ENCODE measurements at places on chromosomes 5 and 9.

- no peak for DNase-seq
Observed at GRCh38 chr9:4464911-4465513, 25.3 kb upstream of the SLC1A1 start.

DNA sequence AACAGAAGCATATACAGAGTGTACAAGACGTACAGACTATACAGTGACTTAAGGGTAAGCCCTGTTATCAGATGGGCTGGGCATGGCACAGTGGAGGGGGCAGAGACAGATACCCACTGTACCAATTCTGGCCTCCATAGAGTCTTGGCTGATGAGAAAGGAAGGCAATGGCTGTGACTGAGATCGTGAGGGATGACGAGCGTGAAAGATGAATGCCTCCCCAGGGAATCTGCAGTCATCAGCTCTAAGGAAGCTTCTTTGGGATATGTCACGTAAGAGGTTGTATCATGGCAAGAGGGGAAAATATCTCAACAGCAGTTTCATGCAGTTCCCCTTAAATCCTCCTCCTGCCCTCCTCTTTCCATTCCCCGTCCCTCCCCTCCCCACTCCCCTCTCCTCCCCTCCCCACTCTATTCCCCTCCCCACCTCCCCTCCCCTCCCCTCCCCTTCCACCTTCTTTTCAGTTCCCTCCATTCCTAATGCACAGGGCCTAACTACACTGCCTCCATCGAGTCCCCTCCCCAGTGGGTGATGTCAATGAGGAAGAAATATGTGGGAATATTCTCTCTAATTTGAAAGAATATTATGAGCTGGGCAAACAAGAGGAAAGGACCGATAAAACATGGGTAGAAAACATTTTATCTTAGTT is 226.4 kb upstream of the DAP start:
- no peak for DNase-seq

- DNase-seq, result no peak
Observed at GRCh38 chr5:51684794-51685355, 301.6 kb downstream of the ISL1 start.

GRCh38 chr5:56307714-56308333 is 74.7 kb upstream of the ANKRD55 start:
- no peak for DNase-seq

DNA sequence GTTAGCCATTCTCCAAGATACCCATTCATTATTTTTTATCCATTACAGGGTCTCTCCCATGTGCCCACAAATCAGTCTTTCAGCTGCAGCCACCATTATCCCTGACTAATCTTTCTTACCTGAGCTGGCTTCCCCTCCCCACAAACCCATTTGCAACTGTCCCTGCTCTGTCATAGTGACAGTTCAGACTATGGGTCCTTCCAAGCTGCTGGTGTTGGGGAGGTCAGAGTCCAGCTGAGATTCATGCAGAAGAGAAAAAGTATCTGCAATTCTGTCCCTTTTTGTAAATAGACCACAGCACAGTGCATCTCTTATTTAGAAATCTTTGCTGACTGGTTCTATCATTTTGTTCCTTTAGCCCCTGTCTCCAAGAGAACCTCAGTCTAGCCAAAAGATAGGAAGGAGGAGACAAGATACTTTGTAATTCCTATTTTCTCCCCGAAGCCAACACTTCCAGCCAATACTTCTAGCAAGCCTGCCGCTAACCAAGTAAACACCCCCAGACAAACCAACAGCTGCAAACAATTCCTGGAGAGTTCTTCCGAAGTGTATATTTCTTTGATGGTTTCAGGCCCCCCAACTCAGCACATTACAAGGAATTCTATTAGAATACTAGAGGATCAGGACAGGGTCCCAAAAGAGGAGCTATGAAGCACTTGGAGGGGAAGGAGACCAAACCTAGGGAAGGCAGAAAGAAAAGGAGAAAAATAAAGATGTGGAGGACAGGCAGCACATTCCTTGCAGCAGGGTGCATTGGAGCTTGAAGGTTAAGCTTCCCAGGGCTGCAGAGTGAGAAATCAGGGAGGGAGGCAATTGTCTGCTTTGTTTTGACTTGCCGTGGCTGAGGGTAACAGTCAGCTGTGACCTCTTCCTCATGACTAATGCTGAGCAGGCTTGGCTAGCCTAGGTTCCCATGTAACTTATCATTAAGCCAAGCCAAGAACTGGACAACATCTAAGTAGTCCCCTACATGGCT is 148.5 kb downstream of the SGCD start:
- DNase-seq, result no peak

GRCh38 chr5:14327624-14328023 is 184.5 kb downstream of the TRIO start:
- no peak for DNase-seq

GRCh38 chr5:126633552-126633951 is 32.8 kb downstream of the PHAX start:
- DNase-seq, result no peak

Measured in CD4-positive, alpha-beta memory T cell (primary cell).